ENCODE measurements at places on chromosomes 1 and 21.
A peak's percentile ranks its signal among the peaks of the same experiment; 100 is the strongest.

GRCh38 chr1:228989992-228990827 is 254.9 kb downstream of the RHOU start:
- no peak for DNase-seq

GRCh38 chr21:46021398-46021797 is 39.8 kb downstream of the COL6A1 start:
- DNase-seq: no peak

- no peak for DNase-seq
Observed at GRCh38 chr1:221706876-221707582, 34.9 kb downstream of the DUSP10 start.

- DNase-seq: no peak
Observed at GRCh38 chr1:32346532-32347157, 10.6 kb upstream of the MARCKSL1 start.

DNA sequence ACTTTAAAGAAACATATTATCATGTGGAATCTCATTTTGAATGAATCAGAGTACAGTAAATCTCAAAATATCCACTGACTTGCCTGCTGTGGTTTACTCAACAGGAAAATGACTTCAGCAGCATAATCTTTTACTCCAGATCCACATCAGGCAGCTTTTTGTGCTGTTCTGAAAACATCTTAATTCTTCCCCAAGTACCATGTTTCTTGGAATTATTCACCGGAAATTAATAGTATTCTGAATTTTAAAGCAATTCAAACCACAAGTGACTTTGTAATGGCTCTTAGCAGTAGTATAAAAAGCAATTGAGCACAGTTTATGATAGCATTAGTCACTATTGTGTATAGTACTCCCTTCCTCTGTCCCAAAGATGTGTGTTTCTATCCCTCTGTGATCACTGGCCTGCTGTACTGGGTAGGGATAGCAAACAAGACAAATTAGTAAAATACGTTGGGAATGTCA is 64.2 kb upstream of the ERRFI1 start:
- DNase-seq: no peak

- no peak for DNase-seq
Observed at GRCh38 chr1:187771396-187771795, 942.6 kb downstream of the PLA2G4A start.

DNA sequence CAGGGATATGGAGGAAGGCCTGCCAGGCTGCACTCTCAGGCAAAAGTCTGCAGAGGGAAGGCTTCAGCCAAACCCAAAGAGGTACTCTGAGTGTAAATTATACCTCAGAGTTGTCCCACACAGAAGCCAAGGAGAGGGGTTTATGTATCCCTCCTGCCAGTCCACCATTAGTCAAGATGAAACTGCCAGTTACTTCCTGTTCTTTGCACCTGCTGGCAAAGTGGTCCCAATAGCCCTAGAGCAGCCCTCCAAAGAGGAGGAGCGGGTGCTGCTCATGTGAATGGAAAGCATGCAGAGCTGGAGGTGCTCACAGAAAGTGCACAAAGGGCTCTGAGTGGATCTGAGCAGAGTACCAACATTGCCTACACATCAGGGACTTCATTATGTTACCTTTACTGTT is 37.1 kb upstream of the MCOLN3 start:
- DNase-seq: no peak

DNA sequence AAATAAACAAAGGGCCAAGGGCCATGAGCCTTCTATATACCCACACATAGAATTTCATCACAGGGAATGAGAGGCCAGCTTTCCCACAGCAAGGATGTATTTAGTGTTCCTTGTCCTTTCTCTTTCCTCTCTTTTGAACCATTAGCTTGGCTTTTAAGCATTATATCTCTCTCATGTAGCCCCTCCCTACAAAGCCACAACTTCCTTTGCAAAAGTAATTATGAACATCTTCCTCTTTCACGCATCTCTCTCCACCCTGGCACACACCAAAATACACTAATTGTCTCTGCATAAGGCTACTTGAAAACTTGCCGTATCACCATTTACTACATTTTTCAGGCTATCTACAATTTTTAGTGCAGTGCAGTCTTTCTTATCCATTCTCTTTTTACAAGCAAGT is 1.9 kb upstream of the AK5 start:
- no peak for DNase-seq

- no peak for DNase-seq
Observed at GRCh38 chr1:37342736-37343135, 131.6 kb upstream of the ZC3H12A start.

- DNase-seq: no peak
Observed at GRCh38 chr21:44556879-44557278, 1.7 kb downstream of the KRTAP10-3 start.

DNA sequence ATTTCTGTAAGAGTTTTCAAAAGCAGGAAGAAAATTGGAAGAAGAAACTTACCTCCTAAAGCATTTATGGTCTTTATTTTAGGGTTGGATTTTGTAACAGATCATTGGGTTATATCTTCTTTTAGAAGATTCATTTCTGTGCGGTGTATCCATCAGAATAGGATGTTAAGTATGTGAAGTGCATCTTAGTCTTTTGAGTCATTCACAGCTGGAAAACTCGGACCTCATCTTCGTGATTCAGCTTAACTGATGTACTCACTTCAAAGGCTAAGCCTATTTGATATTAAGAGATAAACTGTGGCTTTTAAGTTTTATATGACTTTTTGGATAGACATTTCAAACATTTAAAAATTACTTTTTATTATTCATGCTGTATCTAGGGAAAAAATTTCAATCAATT is 56.3 kb downstream of the GIPC2 start:
- DNase-seq: no peak

DNA sequence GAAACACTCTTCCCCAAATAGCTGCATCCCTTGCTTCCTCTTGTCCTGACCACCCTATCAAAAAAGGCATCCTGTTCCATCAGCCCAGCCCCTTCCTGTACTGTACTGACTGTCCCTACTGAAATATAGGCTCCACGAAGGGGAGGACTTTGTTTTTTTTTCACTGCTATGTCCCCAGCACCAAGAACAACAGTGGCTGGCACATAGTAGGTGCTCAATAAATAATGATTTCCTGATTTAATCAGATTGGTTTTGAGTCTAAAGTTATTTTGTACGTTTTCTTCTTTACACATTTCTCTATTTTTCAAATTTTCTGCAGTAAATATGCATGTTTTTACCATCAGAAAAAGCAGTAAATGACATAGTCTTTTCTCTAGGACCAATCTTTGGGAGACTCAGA is 73.9 kb downstream of the CD58 start:
- no peak for DNase-seq

GRCh38 chr1:211285196-211285595 is 26.0 kb downstream of the RCOR3 start:
- DNase-seq: no peak

GRCh38 chr1:116352349-116352813 is 20.7 kb upstream of the ATP1A1 start:
- DNase-seq: no peak

- no peak for DNase-seq
Observed at GRCh38 chr1:35838693-35839245, 31.0 kb downstream of the AGO4 start.

GRCh38 chr1:206106328-206107167 is 10.6 kb downstream of the AVPR1B start:
- DNase-seq: peak; percentile 60

DNA sequence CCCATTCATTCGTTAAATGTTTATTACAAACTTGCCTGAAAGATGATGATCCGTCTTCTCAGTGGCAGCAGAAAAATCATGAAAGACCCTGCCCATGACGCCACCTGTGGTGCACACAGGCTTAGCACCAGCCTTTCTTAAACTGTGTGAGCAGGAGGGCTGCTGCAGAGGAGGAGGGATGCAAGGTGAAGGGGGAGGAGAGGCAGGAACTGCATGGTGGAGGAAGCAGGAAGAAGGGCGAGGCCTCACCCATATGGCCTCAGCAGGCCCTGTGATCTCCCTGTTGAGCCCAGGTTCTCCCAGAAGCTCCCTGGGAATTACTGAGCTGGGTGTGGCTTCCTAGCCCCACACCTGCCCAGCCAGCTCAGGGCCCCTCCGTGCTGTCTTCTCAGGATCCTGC is 25.0 kb upstream of the RD3 start:
- no peak for DNase-seq

DNA sequence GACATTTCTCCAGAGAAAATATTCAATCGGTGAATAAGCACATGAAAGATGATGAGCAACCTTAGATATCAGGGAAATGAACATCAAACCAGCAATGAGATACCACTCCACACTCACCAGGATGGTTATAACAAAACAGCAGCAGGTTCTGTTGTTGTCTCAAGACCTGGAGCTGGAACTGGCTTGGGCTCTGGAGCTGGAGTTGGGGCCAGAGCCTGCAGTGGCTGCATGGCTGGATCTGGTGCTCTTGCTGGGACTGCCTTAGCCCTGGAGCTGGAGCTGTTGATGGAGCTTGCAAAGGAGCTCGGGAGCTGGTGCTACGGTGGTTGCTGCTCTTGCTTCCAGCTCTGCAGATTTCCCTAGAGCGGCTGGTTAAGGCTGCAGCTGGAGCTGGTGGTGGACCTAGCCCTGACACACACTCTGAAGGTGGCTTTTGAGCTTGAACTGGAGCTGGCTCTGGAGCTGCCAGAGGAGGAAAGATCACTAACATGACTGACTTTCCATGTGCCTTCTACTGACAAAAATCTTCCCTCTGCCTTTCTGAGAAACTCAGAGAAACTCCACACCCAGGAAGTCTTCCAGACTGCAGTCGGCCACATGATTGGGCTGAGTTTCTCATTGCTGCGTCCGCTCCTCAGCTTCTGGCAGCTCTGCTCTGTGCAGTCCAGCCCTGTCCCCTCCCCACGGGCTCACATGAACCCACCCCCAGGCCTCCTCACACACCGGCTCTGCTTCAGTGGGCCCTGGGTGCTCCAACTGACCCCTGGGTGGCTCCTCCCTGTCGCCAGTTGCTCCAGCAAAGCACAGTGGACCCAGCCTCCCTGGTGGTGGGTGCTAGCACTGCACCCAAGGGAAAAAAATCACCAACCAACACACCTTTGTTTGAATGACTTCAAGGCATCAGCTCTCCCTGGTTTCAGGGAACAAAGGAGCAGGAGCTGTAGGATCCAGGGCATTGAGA is 139.1 kb upstream of the FMN2 start:
- no peak for DNase-seq

DNA sequence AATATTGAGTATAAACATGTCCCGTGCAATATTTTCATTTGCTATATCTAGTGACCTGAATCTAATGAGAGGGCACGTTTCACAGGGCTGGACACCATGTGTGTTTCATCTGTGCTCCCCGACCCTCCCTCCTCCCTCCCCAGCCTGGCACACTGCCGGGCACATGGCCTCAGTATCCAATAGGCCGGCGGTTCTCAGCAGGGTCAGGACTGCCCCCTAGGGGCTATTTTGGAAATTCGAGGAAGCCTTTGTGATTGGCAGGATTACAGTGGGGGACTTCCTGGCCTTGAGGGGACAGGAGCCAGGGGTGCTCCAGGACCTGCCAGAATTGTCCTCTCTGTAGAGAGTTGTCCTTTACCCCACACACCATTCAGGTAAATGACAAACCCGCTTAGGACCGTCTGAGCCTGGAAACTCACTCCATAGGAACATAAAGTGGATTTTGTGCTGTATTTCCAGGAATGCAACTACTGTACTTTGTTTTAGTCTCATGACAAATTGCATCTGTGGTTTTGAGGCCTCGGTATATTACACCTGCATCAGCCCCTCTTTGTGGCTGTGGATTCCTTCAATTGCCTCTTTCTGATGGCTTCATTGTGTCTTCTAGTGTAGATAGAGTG is 109.5 kb upstream of the SIM2 start:
- DNase-seq: no peak

DNA sequence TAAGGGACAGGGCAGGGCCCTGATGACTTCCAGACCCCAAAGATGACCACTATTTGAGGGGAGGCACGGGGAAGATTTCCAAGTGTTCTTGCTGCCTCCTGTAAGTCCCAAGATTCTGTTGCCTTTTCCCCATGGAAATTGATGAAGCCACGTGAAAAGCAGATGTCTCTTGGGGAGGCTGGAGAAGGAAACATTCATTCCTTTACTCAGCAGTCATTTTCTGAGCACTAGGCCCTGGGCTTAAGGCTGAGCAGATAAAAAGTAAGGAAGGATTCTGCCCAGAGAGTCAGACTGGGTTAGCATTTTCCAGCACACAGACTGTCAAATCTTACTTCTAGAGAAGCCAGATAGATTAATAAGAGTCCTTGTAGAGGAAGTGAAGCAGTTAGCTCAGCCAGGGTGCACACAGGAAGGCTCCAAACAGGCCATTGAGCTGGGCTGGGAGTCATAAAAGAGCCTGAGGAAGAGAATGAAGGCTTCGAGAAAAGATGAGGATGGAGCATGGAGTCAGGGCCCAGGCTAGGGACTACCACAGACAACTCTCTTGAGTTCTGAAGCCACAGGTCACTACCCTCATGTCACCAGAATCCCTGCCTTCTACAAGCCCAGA is 10.1 kb downstream of the EXTL1 start:
- DNase-seq: no peak

DNA sequence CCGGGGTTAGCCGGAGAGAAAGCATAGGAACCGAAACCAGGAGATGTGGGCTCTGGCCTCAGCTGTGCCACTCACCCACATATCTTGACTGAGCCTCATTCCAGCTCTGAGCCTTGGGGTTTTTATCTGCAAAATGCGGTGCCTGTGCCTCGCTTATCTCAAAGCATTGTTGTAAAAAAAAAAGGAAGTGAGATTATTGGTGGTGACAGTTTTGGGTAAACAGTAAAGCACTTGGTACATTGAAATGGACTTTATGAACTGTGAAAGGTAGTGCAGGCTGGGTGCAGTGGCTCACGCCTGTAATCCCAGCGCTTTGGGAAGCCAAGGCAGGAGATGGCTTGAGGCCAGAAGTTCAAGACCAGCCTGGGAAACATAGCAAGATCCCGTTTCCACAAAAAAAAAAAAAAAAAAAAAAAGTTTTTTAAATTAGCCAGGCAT is 3.8 kb downstream of the PTAFR start:
- no peak for DNase-seq

- no peak for DNase-seq
Observed at GRCh38 chr1:151568626-151569088, 28.5 kb downstream of the TUFT1 start.

DNA sequence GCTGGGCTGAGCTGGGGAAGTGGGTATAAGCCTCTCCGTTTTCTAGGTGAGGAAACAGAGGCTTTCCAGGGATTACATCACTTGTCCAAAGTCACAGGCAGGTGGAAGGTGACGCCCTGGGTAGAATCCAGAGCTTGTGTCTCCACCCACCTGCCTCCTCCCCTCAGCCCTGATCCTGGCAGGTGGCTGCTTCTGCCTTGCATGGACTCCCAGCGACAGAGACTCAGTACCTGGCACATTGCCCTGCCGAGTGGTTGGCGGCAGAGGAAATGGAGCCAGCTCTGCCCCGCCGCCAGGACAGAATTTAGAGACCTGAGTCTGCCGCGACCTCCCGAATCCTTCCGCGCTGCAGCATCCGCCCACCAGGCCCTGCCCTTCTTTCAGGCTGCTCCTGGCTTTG is 2.1 kb downstream of the PLA2G2E start:
- DNase-seq: no peak

- DNase-seq: no peak
Observed at GRCh38 chr1:6409053-6409452, 10.7 kb downstream of the HES2 start.
